ENCODE measurements at places on chromosomes 7 and 10.

DNA sequence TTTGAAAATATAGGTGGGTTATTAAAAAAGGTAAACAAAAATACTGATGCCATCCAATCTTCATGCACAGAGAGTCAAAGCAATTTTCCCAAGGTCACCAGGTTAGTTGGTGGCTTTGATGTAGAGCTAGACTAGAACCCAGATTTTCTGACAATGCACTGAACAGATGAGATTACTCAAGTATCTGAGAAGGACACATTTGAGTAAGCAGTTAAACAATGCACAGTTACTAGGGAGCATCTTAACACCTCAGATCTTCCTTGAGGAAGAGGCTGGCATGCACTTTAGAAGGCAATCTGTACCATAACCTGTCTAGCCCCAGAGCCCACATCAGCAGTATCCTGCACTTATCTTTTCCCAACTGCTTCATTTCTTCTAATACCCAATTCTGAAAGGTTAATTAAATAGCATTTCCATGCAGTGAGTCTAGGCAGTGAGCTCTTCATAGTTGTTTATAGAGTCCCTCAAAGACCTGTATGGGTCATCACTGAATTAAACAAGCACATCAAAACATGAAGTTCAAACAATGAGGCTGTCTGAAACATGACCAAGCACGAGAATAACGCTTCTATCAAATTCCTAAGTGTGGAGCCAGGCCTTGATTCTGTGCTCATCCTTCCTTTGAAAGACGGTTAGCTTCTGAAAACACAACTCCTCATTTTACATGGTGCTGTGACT is 38.2 kb upstream of the ANK3 start:
- DNase-seq: no peak

DNA sequence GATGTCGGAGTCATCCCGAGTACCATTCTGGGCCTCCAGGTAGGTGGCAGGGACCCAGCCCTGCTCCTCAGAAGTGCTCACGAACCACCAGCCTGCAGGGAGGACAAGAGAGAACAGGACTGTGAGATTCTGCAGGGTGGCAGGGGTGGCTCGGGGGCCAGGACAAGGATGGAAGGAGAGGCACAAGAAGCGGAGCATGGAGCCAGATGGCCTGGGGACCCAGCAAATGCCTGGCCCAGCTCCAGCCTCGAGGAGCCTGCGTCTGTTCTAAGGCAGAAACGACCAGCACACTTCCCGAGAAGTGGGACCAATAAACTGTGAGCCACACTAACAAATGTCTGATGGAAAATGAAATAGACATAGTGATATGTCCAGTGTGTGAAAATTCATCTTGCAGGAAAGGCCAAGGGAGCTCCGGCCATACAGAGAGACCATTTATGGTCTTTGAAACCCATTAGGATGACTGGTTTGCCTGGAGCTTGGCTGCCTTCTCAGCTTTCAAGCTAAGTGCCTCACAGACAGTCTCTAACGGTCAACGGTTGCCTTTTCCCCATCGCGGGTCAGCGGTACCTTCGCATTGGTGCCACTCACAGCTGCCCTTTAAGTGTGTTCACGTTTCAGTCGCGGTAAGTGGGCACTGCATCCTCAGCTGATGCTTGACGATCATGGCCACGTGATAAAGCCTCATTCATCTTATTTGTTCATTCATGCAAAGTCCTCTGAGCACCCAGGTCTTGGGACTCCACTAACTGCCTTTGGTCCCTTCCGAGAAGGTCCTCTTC is 133.8 kb downstream of the NEURL1 start:
- no peak for DNase-seq

- DNase-seq: no peak
Observed at GRCh38 chr10:72834183-72834825, 59.2 kb upstream of the OIT3 start.

GRCh38 chr7:154844955-154845354 is 158.0 kb downstream of the PAXIP1 start:
- DNase-seq: no peak

- DNase-seq: no peak
Observed at GRCh38 chr10:73414230-73414945, 530 bp upstream of the ANXA7 start.

- DNase-seq: no peak
Observed at GRCh38 chr10:132201111-132201969, 14.6 kb downstream of the DPYSL4 start.

- DNase-seq: no peak
Observed at GRCh38 chr7:36658335-36659171, 65.7 kb downstream of the AOAH start.

GRCh38 chr7:44631458-44632115 is 25.2 kb downstream of the OGDH start:
- no peak for DNase-seq

DNA sequence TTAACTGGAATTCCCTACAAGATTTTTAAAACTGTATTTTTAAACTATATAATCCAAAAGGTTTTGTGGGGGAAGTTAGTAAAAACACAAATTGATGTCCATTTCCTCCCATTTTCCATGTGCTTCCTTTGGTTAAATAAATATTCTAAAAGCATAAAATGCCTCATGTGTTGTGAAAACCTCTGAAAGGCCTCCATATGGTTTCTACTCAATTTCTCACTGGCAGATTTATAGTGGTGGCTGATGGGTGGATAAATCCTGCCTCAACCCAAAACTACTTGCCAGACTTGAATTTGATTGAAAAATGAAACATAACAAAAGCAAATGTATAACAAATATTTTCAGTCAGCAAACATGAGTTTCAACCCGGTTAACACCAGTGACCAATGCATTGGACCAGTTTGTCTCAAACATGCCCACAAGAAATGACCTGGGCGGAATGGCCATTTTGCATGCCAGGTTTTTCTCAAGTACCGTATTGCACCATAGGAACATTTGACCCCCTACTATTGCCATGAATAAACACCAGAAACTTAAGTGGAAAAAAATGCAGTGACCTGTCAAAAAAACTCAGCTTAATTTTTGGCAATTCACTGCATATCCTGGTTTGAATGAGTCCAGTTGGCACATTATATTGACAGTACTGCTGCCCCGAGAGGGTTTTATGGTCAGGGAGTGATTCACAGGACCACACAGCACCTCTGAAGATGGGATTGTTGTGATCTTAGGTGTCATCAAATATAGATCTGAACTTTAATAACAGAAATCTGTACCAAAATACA is 454.6 kb upstream of the ANKRD30A start:
- no peak for DNase-seq

DNA sequence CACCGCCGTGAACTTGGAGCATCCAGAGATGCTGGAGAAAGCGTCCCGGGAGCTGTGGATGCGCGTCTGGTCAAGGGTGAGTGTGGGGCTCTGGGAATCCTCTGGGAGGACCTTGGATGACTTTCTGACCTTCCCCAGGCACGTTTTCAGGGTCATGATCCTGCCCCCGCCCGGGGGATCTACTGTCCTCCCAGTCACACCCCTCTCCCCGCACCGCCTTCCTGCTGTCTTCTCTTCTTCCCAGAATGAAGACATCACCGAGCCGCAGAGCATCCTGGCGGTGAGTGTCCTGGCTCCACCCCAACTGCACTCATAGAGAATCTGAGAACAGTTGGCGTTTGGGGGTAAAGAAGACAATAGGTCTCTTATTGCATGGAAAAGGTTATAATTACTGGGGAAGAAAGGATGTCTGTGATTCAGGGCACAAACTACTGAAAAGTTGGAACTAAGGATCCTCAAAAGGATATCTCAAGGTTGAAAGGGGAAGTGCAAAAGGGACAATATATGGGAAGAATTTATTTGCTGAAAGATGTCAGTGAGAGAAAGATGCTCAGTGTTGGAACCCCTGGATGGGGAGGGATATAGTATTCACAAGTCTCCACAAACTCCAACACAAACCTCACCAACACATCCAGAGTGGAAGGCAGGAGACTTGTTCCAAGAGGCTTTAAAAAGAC is 1.9 kb downstream of the GSTK1 start:
- no peak for DNase-seq

DNA sequence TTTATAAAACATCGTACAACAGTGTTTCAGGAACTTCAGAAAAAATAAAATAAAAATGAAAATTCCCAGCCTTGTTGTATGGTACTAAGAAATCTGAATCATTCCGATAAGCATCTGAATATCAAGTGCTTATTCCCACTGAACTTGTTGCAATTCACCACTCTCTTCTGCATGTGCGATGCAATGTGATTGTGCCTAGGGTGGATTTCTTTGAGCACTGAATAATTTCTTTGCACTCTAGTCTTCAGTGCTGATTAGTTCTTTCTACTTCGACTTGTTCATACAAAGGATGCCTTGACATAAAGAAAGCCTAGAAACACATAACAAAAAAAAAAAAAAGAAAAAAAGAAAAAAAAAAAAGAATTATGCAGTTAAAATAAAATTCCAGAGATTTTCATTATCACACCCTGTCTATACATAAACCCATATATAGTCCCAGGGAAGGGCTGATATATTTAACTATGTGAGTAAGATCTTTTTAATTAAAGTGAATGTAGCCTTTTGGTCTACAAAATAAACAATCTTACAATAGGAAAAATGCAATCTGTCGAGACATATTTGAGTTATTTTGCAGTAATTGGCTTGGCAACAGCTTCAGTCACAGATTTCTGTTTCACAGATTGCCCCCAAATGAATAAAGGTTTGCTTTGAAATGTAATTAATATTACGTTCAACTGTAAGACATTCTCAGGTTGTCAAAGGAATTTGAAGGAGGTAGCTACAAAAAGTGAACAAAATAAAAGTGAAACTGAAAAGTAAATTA is 1118.9 kb upstream of the CELF2 start:
- no peak for DNase-seq

- no peak for DNase-seq
Observed at GRCh38 chr7:115997221-115997620, 33.3 kb downstream of the TFEC start.

DNA sequence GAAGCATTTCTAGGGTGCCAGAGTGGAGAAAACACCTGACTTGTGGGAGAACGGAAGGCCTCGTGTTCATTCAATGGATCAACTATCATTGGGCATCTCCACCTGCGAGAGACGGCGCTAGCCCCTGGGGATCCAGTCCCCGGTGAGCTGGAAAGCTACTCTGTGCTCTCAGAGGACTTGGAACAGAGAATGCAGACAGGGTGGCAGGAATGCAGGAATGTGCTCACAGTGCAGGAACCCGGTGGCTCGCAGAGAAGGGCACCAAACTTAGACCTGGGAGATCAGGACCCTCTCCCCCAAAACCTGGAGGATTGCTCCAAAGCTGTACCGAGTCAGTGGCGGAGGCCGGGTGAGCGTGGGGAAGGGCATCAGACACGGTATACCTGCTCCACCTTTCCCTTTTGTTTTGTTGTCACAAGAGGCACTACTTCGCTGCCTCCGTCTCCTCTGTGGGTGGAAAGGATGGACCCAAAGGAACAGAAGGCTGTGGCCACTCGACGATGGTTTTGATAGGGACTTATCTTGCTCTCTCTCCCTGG is 569.0 kb upstream of the C7orf33 start:
- DNase-seq: no peak

GRCh38 chr10:13074563-13075451 is 25.2 kb upstream of the OPTN start:
- DNase-seq: peak; percentile 24

DNA sequence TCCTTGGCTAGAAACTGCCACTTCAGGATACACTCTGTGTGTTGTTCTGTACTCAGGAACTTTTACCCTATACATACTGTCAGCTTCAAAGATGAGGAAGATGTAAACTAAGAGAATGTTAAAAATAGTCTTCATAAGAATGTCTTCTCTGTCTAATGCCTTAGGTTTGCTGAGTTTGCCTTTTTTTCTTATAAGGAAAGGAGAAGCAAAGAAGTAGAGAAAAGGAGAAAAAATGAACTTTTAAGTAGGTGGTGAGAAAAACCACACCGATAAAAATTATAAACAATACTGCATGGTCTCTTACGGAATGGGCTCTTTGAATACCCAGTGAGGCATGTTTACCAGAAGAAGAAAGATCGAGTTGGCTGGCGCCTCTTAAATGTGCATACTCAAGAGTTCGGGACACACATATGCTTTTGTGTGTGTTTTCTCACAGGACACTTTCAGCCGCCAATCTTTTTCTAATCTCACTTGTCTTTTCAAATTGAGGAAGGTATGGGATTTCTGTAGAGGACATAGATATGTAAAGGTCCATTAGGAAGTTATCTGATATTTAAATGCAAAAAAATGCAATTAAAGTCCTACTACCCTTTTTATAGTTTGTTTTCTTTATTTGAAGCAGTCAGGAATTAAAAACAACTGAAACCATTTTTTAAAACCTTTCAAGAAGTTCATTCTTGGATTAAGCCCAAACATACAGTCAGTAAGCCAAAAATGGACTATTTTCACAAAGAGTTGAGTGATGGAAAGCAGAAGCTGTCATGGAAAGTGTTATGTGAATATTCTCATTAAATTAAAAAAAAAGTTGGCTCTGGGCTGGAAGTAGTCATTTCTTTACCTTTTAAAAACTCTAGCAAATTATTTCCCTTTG is 100.6 kb upstream of the MDFIC start:
- no peak for DNase-seq

DNA sequence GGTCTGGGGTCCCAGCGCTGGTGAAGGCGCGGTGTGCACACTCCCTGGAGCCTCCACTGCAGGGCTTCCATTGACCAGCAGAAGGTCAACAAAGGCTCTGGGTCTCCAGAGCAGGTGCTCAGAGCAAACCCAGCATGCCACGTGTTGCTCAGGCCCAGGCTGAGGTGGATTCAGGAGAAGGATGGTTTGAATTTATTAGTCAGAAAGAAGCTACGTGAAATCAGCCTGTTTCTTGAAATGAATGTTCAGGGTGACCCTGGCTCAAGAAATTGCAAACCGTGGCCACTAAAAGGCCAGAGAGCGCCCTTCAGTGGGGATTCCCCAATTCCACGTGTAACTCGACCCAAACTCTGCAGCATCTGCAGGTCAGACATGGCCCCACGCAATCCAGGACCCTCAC is 82.7 kb upstream of the PFKP start:
- no peak for DNase-seq

DNA sequence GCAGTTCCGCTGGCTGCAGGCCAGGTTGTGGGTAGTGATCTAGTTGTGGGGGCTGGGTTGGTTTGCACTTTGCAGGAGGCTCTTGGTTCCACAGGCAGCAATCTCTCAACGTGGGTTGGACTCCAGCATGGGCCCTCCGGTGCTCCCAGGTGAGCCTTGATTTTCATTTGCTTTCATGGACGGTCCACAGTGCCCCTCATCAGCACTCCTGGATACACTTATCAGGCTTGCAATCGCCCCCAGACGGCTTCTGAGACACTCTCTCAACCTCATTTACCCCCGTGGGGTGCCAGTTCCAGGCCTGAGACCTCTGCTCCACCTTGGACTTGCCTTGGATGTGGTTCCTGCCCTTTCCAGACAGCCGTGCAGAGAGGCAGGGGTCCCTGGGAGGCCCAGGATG is 31.3 kb upstream of the ZNF273 start:
- DNase-seq: no peak

- no peak for DNase-seq
Observed at GRCh38 chr10:52056291-52056690, 257.8 kb upstream of the DKK1 start.

GRCh38 chr7:30463405-30464145 is 15.0 kb downstream of the NOD1 start:
- DNase-seq: no peak

GRCh38 chr10:106672517-106673175 is 491.9 kb downstream of the SORCS1 start:
- no peak for DNase-seq
